Heart left ventricle (tissue), 16 donors: ENCODE measurements at places on chromosomes 5 and 9. TPM values are rescaled to one million over a fixed set of nuclear protein-coding genes. Genes with fewer than 3 reads are reported as not detected.
A peak's percentile ranks its signal among the peaks of the same experiment; 100 is the strongest.

Gene SLC24A2
- 0.19 TPM for total RNA-seq

Gene IL17B
- not detected for total RNA-seq

- H3K4me1 ChIP-seq = no peaks in the 10 kb centered on the region
- H3K36me3 ChIP-seq = no peaks in the 10 kb centered on the region
- no peak for DNase-seq
- H3K27ac ChIP-seq = no peak overlapping the region
- no peaks in the 10 kb centered on the region for H3K27me3 ChIP-seq
These were observed 199.8 kb downstream of the ZNF608 start for GRCh38 chr5:124546643-124547042.

- no peak overlapping the region for H3K4me3 ChIP-seq
- DNase-seq = no peak
- no peaks in the 10 kb centered on the region for H3K27me3 ChIP-seq
- H3K4me1 ChIP-seq = no peaks in the 10 kb centered on the region
- H3K27ac ChIP-seq = no peak overlapping the region
These were observed 8.3 kb downstream of the AHRR start for GRCh38 chr5:329768-330167.

DNA sequence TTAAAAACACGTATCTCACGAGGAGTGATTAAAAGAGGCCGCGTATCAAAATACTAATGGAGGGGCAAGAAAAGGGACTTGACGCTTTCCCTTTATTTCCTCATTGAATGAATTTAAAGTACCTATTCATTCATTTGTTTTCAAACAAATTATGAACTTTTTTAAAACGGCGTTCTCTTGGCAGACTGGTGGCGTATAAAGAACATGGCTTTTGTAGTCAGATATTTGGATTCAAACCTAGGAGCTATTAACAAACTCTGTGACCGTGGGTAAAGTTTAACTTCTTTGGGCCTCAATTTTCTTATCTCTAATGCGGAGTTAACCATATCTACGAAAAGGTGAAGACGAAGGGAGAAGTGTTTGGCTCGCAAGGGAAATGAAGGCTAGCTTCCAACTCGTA, 876 bp downstream of the CAAP1 start:
- peak overlapping the region; percentile 99 for H3K27ac ChIP-seq
- peaks cover 12% of the 10 kb centered on the region for H3K4me1 ChIP-seq
- peaks cover 6% of the 10 kb centered on the region for H3K36me3 ChIP-seq
